ENCODE measurements at places on chromosomes 3 and 15.

GRCh38 chr15:74605795-74606150 is 9.9 kb upstream of the CLK3 start:
- DNase-seq: no peak

- DNase-seq: no peak
These were observed 289.1 kb downstream of the TIGIT start for GRCh38 chr3:114582929-114583328.

GRCh38 chr15:64348455-64348854 is 7.5 kb downstream of the CSNK1G1 start:
- DNase-seq: no peak

GRCh38 chr3:193853511-193854219 is 260.7 kb downstream of the OPA1 start:
- no peak for DNase-seq

- no peak for DNase-seq
These were observed 45.4 kb upstream of the SMAD3 start for GRCh38 chr15:67019884-67020520.

- DNase-seq: no peak
These were observed 62.7 kb downstream of the TCF12 start for GRCh38 chr15:56981160-56981559.

GRCh38 chr3:85068911-85069310 is 110.1 kb downstream of the CADM2 start:
- DNase-seq: no peak

- no peak for DNase-seq
These were observed 211.6 kb downstream of the MAGI1 start for GRCh38 chr3:65827076-65827475.

DNA sequence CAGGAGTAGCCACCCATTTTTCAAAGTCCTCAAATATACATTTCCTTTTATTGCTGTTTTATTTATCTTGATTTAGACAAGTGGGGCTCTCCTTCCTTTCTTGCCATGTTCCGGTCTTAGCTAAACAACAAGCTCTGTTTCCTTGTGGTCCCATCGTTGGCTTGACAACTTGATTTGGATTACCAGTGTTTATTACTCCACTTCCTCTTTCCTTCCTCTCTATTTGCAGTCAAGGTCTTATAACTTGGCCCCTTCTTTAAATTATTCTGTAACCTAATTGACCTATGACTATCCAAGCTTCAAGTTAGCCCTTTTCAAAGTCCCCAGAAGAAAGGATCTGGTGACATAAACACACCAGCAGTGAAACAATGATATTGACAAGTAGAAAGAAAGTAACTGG is 130.6 kb upstream of the STT3B start:
- DNase-seq: no peak

GRCh38 chr3:57154470-57155309 is 10.5 kb downstream of the IL17RD start:
- DNase-seq: no peak

Measured in stimulated activated CD4-positive, alpha-beta T cell treated with anti-CD3 and anti-CD28 coated beads, TNF-alpha, amount 100 ng/mL, for 1 hour (primary cell).